Metanephros (tissue), 2 donors: ENCODE measurements at places on chromosomes 7 and 10. TPM values are rescaled to one million over a fixed set of nuclear protein-coding genes. Genes with fewer than 3 reads are reported as not detected.

The TMEM139 gene
- total RNA-seq, result 18.1 TPM

The DYNC1I1 gene
- 2.3 TPM for total RNA-seq

The C10orf53 gene
- total RNA-seq, result not detected

The BICC1 gene
- total RNA-seq, result 70.7 TPM

The TBXAS1 gene
- total RNA-seq, result 17.3 TPM

The EEPD1 gene
- 11.7 TPM for total RNA-seq

The LIPF gene
- total RNA-seq, result 0.41 TPM

The GIMAP6 gene
- total RNA-seq, result 18.9 TPM

The PHKG1 gene
- total RNA-seq, result 29.3 TPM

The HMX2 gene
- total RNA-seq, result 0.99 TPM

The ADCY1 gene
- 4.3 TPM for total RNA-seq

The SHTN1 gene
- 5.3 TPM for total RNA-seq

The IL2RA gene
- total RNA-seq, result 1.5 TPM

The AZGP1 gene
- 18.7 TPM for total RNA-seq

The RPEL1 gene
- total RNA-seq, result not detected

The OR2A1 gene
- total RNA-seq, result 0.29 TPM

The TRPV5 gene
- total RNA-seq, result 1.1 TPM

The EMX2 gene
- total RNA-seq, result 20.0 TPM

The ITIH5 gene
- 23.5 TPM for total RNA-seq
